ENCODE measurements at places on chromosomes 6 and 20.

GRCh38 chr6:157537556-157537955 lies 156.6 kb downstream of the ZDHHC14 start:
- DNase-seq: no peak

GRCh38 chr20:64140956-64141355 lies 23.3 kb upstream of the MYT1 start:
- DNase-seq: no peak

DNA sequence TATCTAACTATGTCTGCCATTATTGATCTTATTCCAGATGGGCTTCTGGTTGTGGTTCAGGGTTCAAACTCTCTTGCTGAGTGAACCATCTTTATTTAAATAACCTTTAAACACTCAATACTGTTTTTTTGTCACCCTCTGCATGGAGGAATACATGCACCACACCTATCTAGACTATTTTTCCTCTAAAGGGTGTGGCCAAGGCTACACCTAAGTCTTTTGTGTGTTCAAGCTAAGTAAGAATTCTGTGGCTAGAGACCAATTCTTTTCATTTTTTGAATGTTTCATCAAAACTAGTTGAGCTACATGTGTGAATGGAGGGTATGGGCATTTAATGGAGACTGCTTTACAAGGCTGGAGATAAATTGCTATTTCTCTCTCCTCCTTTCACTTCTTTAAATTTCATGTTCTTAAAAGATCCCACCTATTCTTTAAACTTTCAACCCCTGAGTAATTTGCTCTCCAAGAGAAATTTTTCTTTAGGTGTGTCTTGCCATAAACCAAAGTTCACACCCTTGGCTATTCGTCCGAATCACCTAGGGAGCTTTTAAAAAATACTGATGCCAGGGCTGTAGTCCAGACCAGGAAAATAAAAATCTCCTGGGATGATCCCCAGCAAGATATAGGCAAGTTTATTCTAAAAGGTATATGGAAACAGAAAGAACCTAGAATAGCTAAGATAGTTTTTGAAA lies 24.8 kb upstream of the MBOAT1 start:
- no peak for DNase-seq

- DNase-seq: no peak
Observed at GRCh38 chr6:155055729-155056128, 60.6 kb downstream of the TIAM2 start.

DNA sequence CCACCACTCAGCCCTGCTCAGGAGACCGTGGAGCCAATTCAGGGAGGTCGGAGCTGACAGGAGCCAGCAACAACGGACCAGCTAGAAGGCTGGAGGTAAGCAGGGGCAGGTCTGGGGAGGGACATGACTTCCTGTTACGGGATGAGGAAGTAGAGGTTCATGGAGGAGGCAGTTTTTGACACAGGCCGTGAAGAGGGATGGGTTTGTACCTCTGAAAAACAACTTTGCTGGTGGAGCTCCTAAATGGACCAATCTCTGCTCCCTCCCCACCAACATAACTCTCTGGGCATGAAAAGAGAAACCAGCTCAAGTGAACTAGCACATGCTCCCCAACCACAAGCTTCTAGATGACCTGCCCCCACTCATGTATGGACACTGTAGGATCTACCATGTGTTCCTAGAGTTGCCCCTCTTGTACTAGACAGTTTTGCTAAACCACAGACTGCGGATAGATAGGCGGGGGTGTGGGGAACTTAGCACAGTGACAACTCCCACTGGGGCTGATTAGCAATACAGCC lies 31.4 kb downstream of the RALGAPA2 start:
- no peak for DNase-seq

DNA sequence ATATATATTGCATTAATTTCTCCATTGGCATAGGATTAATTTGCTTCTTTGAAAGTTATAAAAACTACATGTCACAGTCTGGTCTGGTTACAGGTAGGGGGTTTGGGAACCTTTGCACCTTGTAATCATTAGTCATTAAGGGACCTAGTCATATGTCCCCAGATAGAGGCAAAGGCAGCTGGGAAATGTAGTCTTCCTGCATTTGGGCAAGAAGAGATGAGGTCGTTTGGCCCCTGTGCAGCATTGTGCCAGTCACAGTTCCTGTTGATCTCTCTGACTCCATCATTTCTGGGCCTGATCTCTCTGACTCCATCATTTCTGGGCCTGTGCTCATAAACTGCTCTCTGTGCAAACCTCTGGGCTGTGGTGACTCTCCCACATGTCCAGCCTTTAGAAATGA lies 73.2 kb downstream of the BCKDHB start:
- DNase-seq: no peak

- no peak for DNase-seq
Observed at GRCh38 chr6:135627092-135627715, 129.7 kb upstream of the AHI1 start.

- no peak for DNase-seq
Observed at GRCh38 chr6:46136831-46137230, 7.0 kb downstream of the ENPP4 start.

GRCh38 chr20:20466341-20466879 lies 98.5 kb downstream of the INSM1 start:
- DNase-seq: no peak

- no peak for DNase-seq
Observed at GRCh38 chr20:8082989-8083388, 49.1 kb upstream of the PLCB1 start.

- no peak for DNase-seq
Observed at GRCh38 chr20:20205862-20206236, 153.5 kb downstream of the CFAP61 start.

DNA sequence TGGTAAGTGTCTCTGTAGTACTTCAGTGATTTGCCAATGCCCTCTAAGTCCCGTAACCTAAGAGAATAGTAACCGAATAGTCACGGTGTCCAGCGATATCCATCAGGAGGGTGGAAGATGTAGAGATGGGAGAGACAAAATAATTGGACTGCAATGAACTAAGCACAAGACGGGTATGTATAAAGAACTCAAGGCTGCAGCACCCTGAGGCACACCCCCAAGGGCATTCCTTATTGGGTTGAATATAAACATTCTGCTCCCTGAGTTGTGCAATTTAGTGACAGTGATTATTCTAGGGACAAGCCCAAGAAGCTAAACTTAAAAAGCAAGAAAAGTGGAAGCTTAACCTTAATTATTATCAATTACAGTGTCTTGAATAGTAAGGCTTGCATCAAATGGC lies 14.6 kb downstream of the DST start:
- no peak for DNase-seq

DNA sequence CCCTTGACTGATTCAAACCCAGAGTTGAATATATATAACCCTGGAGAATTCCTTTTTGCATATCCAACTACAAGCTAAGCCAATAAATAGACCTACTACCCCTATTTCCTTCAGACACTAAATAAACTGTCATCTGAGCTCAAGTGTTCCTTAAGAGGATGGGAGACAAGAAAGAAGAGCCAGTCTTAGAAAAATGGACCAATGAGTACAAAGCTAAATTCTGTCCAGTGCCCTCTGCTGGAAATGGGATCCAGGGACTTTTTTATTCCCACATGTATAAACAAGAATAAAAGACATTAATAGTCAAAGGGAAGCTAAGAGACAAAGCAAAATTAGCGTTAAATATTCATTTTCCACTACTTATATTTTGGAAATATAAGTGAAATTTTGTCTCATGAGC lies 4.8 kb downstream of the PPP1R10 start:
- no peak for DNase-seq

DNA sequence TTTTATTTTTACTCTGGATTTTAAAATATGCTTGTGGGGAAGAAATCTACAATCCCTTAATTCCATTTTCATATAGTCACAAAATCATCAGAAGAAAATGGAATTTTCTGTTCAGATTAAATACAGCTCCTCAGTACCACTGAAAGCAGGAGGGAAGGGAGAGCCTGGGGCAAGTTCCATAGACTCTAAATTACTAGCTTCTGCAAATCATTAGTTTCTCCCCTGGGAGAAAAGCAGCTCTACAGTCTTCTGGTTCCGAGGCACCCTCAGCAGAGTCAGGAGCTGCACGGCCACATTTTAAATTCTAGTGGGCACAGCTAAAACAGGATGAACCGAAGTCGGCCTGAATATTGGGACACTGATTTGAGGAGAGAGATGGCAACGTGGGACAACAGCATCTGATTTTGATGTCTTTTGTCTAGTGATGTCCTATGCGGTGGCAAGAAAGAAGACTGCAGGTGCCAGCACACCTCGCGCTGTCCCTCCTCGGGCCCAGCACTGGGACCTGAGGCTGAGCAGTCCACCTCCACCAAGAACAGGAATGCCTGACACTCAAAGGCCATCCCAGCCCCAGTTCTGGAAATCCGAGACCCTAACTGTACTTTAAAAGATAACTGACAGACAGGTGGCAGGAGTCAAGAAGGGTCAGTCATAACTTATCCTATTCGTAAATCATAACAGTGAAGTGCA lies 90.7 kb downstream of the FOXC1 start:
- DNase-seq: no peak

- DNase-seq: no peak
Observed at GRCh38 chr20:10994991-10995700, 321.3 kb upstream of the JAG1 start.

DNA sequence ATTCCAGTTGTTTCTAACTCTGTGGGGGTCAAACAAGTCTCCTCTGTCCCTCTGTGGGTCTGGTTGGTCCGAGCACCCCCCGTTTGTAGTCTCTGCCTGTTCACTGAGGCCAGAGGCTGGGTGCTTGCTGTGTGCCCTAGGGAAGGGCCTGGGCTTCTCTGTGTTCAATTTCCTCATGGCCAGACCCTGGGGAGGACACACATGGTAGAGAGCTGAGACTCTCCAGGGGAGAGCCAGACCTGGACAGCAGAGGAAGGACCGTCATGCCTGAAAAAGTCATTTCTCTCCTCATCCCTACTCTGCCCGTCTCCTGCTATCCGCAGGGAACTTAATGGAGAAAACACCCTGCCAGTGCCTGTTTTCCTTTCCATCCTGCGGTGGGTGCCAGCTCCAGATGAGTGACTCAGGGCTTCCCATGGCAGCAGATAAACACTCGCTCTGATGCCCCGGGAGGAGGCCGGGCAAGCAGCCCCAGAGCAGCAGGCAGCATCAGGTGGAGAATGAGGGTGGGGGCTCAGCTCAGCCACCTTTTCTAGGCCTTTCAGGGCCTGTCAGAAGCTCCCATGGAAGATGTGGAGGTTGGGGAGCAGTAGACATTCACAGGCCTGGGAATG lies 51.9 kb downstream of the SNAI1 start:
- no peak for DNase-seq

- no peak for DNase-seq
Observed at GRCh38 chr6:147486683-147487082, 21.8 kb upstream of the SAMD5 start.

DNA sequence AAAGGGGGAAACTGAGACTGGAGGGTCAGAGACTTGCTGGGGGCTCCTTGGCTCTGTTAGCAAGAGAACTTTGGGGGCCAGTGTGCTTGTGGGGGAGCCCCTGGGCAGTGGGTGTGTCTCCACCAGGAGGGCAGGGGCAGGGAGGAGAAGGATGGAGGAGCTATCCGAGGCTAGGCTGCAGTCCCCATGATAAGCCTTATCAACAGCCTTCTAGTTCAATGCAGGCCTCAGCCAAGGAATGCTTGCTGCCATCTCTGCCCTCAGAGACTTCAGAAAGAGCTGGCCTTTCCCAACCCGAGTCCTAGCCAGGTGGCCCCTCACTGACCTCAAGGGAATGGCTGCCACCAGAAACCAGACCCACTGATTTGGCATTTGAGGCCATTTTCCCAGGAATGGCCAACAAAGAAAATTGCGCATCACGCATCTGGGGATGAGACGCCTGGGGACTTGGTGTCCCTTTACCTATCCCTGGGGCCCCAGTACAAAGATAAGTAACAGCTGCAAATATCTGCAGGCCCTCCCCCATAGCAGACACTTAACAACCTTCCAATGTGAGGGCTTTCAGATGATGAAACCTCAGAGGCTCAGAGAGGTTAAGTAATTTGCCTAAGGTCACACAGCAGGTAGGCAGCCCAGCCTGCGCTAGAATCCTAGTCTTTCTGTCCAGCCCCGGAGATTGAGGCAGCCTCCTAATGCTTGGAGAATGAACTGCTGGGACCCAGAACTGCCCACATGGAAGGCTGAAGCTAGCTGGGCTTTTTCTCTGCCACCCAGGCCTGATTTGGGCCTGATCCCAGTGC lies 4.9 kb downstream of the TGM2 start:
- DNase-seq: no peak

DNA sequence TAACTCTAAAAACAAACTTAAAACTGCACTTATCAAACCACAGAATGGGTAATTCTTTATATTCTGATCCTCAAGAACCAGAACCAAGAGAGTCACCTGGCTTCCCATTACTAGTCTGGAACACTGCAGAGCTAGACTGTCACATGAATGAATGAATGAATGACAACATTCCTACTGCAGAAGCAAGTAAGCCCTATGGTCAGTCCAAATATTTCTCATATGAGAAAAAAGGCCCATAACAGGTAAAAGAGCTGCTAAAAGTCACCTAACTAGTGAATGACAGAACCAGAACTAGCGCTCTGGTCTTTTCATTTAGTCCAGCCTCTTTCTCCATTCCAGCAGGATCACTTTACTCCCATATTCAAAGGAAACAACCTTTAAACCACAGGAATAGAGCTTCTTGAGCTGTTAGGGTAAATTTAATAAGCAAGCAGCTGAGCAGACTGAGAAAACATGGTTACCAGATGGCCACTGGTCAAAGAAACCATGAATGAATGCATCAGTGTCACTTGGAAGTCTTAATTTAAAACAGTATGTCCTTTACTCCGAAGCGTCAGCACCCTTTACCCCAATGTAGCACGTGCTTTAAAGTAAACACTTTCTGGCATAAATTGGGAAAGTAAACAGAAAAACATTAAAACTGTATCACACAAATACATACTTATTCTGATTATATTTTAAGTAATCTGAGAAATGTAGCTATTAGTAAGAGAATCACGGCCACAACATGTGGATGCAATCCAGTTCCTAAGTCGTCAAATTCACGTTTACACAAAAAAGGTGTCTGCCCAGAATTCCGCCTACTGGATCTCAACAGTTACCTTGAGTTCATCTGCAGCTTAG lies 1.4 kb downstream of the PREP start:
- DNase-seq: no peak

GRCh38 chr6:28355743-28356665 lies 6.3 kb downstream of the ZKSCAN3 start:
- peak; percentile 46 for DNase-seq

- no peak for DNase-seq
Observed at GRCh38 chr20:62726276-62726675, 17.6 kb downstream of the NTSR1 start.

DNA sequence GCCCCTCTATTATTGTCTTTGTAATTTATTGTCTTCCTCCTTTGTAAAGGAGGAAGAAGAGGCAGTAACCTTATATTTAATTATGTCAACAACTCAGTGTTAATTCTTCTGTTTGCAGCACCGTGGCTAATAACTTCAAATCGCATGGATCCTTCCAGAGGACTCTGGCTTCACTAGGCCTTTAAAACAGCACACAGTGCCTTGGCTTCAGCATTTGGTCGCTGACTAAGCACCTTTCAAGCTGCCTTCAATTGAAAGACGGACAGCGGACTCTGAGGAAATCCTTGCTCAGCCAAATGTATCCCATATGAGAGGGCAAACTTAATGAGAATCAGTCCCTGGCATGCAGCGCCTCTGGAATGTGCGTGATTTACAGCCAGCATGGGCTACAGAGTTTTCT lies 64.2 kb downstream of the SGK1 start:
- DNase-seq: no peak

Measured in stimulated activated CD4-positive, alpha-beta T cell treated with anti-CD3 and anti-CD28 coated beads, Interleukin-4, amount 100 ng/mL, for 4 hours (primary cell).